ENCODE measurements at places on chromosomes 12 and 14. TPM values are rescaled to one million over a fixed set of nuclear protein-coding genes. Genes with fewer than 3 reads are reported as not detected.

DNA sequence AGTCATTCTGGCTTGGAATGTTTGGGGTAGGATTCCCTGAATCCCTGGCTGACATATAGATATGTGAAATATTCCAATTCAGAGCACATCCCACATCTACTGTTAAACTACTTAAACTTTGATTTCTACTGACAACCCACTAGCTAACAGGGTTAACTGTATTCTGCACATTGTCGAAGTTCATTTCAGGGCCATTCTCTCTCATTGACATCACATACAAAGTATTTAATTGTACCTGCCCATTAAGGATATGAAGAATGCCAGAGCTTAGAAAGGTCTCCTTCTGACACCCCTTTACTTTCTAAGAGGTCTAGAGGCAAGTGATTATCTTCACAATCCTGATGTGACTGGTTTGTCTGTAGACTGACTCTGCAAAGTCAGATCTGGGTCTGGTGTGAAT is 2.8 kb upstream of the DCN start:
- ATAC-seq, result no peak

GRCh38 chr14:52895000-52895399 is 55.9 kb downstream of the FERMT2 start:
- ATAC-seq, result no peak

- no peak for ATAC-seq
These were observed 34.9 kb downstream of the TTC7B start for GRCh38 chr14:90781344-90781761.

- ATAC-seq, result no peak
These were observed 240.8 kb upstream of the TMPO start for GRCh38 chr12:98274430-98275130.

DNA sequence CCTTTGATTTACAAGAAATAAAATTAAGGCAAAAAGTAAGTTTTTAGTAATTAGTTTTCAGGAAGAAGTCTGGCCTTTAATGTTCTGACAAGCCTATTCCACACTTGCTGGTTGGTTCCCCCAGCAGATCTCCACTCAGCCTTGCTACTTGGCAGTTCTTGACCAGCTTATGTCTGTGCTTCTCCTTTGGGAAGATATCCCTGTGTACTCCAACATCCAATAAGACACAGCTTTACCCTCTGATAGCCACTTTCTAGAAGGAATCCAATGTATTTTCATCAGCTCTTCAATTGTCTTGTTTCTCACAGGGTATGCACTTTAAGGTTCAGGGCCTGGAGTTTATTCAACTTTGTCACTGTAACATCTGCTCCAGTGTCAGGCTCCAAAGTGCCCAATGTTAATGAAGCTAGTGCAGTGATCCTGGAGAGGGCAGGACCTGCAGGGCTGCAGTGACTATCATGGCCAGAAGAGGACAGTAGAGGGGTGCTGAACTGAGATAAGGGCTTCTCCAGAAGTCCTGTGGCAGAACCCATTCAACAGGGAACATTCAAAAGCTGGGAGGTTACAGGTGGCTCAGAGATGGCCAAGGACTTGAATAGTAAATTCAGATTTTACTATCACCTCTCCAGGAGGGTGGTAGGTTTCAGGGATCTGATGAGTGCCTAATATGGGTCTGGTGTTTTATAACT is 22.9 kb downstream of the JKAMP start:
- no peak for ATAC-seq

DNA sequence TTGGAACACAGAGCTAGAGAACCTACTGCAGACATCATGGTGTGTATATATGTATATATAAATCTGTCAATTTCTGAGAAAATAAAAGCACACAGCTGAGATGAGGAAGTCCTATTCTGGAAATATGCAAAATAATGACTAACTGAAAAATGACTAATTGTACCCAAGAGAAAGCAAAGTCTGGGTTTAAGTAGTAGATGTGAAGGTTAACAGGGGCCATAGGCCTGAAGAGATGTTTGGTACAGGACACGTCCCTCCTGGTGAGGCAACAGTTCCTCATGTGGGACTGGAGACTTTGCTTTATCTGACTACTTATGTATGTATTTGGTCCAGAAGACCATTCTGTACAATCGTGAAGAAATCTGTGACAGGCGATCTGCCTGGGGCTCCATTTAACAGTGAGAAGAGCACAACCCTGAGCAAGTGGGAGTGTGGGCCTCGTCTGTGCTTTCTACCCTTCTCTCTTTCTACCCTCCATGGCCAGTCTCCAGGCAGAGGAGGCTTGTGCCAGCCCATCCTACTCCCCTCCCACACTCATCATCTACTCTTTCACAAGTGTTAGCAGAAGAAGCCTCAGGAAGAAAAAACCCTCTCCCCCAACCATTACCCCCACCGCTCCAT is 67.5 kb downstream of the SLC41A2 start:
- ATAC-seq, result no peak

DNA sequence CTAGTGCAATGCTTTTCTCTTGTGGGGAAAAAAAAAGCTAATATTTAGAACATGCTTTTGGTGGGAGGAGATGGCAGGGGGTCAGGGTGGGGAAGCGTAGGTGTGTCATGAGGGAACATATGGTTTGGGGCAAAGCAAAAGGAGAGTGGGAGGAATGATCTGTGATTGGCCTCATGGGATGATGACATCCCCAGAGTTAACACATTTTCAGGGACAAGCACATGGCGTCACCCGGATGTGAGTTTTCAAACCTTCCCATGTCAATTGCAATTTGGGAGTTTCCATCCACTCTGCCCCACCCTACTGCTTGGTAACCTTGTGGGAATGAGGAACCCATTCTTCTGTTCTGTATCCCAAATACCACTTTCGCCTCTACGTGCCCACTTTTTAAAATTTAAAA is 164.2 kb downstream of the SSPN start:
- ATAC-seq, result no peak

DNA sequence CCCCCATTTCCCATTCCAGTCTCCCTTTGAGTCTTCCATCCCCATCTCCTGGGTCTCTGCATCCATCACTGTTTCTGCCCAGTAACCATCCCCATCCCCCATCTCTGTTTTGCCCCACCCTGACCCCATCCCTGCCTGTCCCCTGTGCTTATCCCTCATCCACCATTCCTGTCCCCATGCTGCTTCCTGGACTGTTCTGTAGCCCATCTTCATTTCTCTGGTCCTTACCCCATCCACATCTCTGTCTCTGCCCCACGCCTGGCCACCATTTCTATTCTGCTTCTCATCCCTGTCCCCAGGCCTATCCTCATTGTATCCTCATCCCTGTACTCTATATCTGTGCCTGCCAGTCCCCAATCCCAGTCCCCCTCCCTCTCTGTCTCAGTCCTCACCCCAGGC is 4.2 kb downstream of the NXPH4 start:
- no peak for ATAC-seq

- ATAC-seq, result no peak
These were observed 579.4 kb downstream of the ALG10 start for GRCh38 chr12:34601689-34602088.

DNA sequence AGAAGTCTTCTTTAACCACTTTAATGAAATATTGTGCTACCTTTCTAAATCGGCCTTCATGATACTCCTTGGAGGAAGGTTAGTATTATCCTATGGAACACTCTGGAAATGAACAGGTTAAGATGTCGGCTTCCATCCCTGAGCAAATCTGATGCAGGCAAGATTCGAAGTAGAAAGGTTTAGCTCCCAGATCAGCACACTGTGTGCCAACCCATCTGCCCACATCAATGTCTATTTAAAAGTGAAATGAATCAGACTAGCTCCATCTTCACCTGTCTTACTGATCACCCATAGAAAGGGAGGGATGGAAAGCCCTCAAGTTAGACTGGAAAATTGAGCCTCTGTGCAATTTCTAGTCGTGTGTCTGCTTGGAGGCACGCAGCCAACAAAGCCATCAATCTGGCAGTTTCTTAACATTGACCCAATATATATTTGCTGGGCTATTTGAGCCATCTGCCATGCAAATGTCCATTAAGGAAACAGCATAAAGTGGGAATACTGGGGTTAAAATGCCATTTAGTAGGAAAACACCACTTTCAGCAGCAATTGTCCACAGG is 506.1 kb downstream of the RMST start:
- no peak for ATAC-seq

DNA sequence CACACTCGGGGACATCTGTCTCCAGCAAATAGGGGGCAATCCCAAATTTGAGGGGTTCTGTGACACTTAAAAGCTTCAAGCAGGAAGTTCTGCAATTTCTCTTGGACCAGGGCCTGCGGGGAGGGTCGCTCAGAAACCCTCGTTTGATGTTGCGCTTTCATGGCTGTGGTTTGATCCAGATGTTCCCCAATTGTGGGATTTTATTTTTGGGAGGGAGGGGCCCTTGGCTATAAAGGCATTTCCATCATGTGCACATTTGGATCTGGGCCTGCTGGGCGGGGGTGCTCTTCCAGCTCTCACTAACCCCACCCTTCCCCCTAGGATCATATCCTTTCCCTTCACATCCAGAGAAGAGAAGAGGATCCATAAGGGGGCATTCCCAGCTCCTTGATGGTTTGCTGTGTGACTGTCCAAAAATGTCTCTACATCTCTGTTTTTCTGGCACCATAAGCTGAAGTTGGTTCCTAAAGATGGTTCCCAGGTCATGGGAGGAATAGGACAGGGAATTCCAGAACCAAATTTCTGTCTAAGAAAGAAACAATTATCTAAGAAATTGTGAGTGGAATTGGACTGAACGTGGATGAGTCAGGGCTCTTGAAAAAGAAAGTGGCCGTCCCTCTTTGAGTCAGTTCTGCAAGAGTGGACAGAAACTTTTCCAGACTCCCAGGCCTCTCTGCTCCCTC is 47.2 kb downstream of the SMUG1 start:
- ATAC-seq, result peak; percentile 54

- ATAC-seq, result no peak
These were observed 978.4 kb downstream of the BCL11B start for GRCh38 chr14:98293576-98293975.

- no peak for ATAC-seq
These were observed 7.6 kb upstream of the FLVCR2 start for GRCh38 chr14:75570797-75571196.

DNA sequence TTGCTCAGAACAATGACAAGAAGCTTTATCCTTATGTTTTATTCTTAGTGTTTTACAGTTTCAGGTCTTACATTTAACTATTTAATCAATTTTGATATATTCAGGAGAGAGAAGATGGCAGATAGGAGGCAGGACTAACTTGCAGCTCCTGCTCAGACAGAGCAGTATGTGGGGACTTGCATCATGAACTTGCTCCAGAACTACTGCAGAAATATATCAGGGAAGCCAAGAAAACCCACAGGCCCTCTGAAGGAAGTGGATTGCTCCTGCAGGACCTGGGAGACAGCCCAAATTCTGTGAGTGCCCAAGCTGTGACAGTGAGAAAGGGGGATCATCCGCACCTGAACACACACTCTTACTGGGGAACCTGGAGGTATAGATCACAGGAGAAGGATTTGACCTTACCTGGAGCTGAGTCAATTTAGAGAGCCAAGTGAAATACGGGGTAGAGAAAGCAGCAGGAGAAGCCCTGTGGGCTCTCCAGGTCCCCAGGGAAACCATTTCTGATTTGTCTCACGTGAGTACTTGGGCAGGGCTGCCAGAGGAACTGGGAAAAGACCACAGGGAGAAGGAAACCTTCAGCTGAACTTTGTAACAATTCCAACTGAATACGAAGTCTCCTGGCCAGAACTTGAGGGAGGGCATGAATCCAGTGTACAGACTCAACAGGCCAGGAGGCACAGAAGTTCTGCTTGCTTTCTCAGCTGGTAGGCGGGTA is 28.9 kb upstream of the TSPAN8 start:
- no peak for ATAC-seq

Gene GARIN6
- not detected for total RNA-seq

Gene PELI2
- total RNA-seq, result 10.5 TPM

Gene FAM181A
- total RNA-seq, result not detected

Gene TMEM132D
- 0.94 TPM for total RNA-seq

Gene FAM222A
- total RNA-seq, result 0.62 TPM

Gene KRT72
- total RNA-seq, result not detected
